Activated naive CD4-positive, alpha-beta T cell (primary cell): ENCODE measurements at places on chromosomes 1 and 21.

DNA sequence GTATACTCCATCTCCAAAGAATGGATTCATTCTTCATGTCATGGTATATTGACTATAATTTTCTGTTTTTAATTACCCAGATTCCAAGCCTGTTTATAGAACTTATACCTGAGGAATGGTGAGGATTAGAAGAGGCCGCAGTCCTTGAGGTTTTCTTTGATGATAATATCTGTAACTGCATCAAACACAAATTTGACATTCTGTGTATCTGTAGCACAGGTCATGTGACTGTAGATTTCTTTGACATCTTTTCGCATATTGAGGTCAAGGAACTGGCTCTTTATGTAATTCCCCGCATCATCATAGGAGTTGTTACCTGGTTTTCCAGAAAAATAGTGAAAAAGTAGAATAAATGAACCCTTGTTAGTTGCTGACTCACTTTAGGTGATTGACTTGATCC is 16.2 kb downstream of the GNAT2 start:
- no peak for DNase-seq

DNA sequence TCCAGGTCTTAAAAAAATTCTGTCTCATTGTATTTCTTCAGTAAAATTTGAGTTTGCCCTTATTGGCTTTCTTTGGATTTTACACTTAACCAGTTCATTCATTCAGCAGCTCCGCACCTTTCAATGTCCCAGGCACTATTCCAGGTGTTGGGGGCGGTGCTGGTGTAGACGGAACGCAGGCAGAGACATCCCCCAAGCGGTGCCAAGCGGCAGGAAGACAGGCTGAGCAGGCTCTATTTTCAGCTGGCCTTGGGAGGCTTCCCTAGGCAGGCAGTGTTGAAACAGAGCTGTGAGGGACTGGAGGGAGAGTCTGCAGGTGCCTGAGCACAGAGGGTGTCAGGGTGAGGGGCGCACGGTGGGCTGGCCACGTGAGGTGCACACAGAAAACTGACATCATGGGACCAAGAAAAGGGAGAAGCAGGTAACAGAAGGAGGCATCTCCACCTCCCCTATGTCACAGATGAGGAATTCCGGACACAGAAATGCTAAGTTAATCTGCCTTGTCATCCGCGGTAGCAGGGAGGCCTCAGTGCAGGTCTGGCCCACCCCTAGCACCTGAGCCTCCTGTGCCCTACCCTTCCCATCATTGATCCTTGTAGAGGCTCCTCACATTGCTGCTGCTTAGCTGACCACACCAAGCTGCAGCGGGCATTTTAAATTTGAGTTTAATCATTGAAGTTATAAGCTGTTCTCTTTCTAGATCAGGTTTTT is 40.8 kb downstream of the SLC37A1 start:
- no peak for DNase-seq

DNA sequence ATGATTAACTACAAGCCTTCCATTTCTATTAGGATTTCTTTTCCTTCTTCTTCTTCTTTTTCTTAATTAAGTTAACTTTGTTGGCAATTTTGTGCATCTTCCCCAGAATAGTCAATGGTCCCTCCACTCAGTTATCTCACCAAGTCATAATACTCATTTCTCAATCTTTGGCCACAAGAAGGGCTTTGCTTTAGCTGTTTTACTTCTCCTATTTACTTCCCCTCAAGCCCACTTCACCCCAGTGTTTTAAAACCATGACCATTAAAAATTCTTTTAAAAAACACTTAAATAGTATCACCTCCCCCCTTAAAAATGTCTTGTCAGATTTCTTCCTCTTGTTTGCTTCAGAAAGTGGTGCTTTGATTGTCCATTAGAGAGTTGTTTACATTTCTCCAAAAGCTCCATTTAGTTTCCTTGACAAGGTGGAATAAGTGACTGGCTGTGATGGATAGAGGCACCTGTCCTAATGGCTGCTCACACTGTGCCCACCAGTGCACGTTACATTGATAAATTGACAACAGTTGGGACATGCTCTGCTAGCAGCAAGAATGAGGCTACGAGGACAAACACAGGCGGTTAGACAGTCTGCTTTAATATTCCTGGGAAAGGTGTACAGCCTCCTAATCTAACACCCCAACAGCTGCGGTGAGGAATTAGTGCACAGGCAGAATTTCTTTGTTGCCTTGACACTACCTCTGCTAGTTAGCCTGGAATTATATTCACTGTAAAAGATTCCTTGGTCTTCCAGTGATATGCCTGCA is 354.7 kb downstream of the LMO4 start:
- no peak for DNase-seq

GRCh38 chr1:20168564-20169491 is 17.1 kb upstream of the UBXN10 start:
- no peak for DNase-seq

- no peak for DNase-seq
Measured at GRCh38 chr1:179510038-179510437, 65.7 kb downstream of the NPHS2 start.

GRCh38 chr1:187517546-187517945 is 688.8 kb downstream of the PLA2G4A start:
- no peak for DNase-seq
